ENCODE measurements at places on chromosomes 2 and 18. TPM values are rescaled to one million over a fixed set of nuclear protein-coding genes. Genes with fewer than 3 reads are reported as not detected.

Gene LINC00305
- 4.3 TPM for polyA plus RNA-seq

Gene LTBP1
- 92.8 TPM for polyA plus RNA-seq

Gene TMEM163
- polyA plus RNA-seq, result 1.8 TPM

DNA sequence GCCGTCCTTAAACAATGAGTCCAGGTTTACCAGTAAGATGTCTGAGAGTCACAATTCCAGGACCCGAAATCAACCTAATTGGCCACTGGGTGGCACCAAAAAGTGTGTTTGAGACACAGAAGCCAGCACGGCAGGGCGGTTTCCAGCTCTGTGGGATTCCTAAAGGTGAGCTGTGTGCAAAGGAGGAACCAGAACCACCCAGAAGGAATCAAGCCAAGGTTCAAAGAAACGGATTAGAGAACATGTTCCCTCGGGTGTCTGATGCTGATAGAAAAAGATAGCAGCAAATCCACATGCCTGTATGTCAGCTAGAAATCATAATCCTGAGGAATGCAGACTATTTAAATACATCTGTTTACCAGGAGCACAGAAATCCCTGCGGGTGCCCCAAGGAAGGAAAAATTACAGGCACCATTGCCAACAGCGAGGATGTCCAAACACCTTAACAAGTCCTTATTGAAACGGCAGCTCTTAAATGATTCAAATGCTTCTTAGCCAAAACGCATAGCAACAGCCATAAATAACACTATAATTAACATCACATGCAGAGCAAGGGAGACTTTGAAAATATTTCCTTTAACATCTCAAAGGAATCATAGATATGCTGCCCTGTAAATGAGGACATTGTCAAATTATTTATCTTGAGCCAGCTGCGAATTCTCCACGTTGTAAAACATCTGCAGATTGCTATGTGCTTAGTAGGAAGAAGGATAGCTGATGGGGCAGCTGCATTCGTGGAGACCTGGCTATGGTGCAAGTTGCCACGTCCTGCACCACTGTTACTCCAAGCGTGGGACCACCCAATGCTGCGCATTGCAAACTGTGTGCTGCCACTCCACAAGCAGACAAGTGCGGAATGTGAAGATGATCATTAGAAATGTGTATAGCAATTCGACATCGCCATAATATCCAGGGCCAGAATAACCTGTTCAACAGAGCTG lies 318.7 kb upstream of the NCKAP5 start:
- peak; percentile 61 for DNase-seq

DNA sequence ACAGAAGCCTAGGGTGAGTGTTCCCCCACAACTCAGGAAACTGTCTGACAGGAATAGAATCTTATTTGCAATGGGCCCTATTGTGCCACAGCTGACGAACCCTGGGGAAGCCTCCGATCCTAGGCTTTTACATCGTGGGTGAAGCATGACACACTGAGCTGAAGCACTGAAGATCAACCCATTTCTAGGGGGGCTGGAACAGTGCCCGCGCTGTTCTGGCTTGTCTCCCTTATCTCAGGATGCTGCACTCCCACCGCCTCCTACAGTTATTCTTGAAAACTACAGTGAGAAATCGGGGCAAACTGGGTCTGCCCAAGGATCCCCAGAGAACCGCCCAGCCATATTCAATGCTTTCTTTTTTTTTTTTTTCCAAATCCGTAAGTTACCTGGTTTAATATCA lies 41.1 kb downstream of the NETO1 start:
- no peak for DNase-seq

DNA sequence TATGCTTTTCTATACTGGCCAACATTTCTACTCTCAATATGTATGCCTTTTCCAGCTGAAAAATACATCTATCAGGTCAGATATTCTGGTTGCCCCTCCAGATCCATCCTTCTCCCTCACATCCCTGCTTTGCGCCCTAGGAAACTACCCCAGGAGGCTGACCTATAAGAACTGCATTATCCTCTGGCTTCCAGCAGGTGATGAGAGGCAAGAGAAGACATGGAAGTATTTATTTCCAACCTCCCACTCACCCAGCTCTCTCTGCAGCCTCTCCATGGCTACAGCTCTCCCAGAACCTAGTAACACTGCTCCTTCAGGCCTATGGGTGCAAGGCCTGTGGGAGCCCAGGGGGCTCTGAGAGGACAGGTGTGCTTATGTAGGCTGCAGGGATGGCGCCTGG lies 42.9 kb downstream of the ARID5A start:
- DNase-seq, result no peak

Gene PROC
- 6.5 TPM for polyA plus RNA-seq

- DNase-seq, result peak; percentile 38
Measured at GRCh38 chr18:64276311-64277090, 127.6 kb upstream of the LINC00305 start.

DNA sequence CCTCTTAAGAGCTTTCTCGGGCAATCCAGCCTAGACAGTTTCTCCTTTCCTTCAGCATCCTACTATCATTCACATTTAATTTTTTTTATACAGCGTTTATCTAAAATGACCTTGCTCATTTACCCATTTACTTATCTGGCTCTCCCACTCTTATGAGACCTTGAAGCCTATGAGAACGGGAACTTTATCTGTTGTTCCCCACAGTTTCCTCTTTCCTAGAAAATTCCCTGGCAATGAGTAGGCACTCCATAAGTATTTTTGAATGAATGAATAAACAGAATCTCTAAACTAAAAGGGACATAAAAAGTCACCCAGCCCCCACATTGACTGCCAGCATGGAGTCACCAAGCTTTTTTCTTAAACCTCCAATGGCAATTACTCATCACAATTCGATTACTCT lies 353.2 kb downstream of the METTL4 start:
- no peak for DNase-seq

DNA sequence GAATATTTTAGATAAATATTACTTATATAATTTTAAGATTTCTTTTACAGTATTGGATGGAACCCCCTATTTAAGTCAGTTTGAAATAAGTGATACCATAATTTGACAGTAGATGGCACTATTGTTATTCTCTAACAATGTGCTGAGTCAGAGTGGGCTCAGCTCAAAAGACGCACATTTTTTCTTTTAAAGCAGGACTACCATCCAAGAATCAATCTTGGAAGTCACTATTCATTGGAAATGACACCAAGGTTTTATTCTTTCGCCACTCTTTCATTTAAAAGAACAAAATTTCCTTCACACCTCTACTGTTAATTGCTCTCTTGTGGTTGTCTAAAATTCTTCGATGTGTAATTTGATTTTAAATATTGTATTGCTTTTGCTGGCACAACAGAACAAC lies 32.6 kb upstream of the SPAG16 start:
- DNase-seq, result peak; percentile 51

Gene LAPTM4A
- polyA plus RNA-seq, result 496 TPM

Gene SLC4A5
- polyA plus RNA-seq, result 1.7 TPM

DNA sequence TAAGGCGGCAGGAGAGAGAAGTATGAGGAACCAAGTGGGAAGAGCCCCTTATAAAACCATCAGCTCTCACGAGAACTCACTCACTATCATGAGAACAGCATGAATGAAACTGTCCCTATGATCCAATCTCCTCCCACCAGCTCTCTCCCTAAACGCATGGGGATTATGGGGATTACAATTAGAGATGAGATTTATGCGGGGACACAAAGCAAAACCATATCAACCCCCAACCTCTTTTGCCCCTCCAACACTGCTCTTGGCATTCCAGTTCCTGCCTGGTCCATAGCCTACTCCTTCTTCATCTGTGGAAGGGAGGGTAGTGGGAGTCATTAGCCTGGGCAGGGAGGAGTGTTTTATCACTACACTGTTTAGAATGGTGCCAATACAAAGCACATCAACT lies 1.4 kb upstream of the EHD3 start:
- DNase-seq, result no peak

DNA sequence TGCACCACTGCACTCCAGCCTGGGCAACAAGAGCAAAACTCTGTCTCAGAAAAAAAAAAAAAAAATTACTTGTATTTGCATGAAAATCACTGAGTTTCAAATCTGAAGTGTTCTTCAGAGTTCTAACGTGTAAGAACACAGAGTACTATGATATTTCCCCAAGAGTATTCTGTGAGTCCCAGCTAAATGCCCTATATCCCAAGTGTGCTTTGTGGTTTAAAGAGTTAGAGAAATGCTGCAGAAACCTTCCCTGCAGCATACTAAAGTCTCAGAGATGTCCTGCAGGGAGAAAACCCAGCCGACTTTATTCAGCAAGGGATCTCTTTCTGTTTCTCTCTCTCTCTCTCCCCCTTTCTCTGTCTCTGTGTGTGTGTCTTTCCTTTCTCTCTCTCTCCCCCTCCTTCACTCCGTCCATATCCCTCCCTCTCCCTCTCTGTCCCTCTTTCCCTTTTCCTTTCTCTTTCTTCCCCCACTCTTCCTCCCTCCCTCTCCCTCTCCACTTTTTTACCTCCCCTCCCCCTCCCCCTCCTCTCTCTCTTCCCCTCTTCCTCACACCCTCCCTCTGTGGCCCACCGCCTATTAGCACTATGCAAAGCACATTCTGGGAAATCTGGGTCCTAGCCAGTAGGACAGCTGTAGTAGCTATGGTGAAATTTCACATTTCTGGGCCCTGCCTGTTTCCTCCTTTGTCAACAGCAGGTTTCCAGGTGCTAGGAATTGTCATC lies 54.2 kb downstream of the ACTR2 start:
- no peak for DNase-seq

DNA sequence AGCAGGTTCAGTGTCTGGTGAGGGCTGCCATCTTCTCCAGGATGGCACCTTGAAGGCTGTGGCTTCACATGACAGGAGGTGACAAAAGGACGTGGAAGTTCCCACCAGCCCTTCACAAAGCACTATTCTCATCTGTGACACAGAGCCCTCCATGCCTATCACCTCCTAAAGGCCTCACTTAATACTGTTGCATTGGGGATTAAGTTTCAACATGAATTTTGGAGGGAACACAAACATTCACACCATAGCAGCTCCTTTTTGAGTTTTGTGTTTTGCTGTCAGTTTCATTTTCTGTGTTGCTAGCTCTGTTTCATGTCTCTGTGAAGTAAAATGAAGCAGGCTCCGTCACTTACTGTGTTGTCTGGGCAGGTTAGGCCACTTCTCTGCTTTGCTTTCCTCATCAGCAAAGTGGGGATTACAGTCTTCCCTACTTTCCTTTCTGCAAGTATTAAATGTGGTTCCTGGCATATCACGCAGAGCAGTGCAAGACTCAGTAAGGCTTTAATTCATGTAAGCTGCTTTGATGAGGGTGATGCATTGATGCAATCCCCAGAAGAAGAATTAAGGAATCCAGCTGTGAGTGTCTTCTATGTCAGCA lies 31.6 kb downstream of the LIMS1 start:
- no peak for DNase-seq

Data from renal cortex interstitium (tissue), 15 donors.